Thoracic aorta (tissue), 2 donors: ENCODE measurements at places on chromosomes 3 and 15.

DNA sequence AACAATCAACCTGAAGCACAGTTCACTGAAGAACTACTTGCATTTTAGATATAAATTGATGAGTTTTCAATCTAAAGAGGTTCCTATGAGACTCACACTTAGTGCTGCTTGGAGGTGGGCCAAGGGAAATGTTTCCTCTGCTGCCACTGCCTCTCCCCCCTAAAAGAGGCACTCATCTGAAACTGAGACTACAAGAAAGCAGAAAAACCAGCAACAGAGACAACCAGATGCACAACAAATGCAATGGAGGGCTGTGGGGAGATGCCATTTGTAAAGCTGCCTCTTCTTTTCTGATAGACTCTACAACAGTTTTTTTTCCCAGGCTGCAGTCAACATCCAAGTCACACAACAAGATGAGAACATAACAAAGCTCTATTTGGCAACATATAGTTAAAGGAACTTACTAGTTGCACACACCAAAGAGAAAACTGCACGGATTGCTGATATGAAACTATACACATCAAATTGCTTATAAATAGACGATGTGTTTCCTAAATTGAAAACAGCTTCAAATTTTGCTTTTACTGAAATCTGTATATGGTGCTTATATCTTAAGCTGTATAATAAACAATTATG lies 11.0 kb downstream of the TSPAN3 start:
- no peak for DNase-seq

DNA sequence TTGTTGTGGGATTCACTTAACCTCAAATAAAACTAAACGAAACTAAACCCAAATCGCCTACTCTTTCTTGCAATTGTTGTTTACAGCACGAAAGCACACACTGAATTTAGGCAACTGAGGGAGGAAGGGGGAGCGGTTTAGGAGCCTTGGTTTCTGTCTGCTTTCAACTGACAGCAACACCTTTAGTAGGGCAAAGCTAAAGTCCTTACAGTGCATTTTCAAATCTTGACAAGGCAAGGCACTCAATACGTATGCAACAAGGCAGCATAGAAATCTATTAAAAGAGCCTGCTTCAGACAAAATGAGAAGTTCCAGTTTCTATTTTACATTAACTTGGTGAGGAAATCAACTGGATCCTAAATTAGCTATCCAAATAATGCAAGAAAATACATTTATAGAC lies 174.6 kb downstream of the CHST2 start:
- no peak for DNase-seq

- no peak for DNase-seq
Measured at GRCh38 chr15:63210151-63211091, 21.0 kb downstream of the RAB8B start.

GRCh38 chr3:73453666-73454065 lies 171.1 kb downstream of the PDZRN3 start:
- DNase-seq, result no peak

- DNase-seq, result no peak
Measured at GRCh38 chr3:127484601-127485388, 105.7 kb downstream of the TPRA1 start.

- DNase-seq, result no peak
Measured at GRCh38 chr3:12706504-12707253, 42.8 kb upstream of the RAF1 start.

GRCh38 chr3:158108445-158108985 lies 1.4 kb upstream of the RSRC1 start:
- DNase-seq, result no peak

DNA sequence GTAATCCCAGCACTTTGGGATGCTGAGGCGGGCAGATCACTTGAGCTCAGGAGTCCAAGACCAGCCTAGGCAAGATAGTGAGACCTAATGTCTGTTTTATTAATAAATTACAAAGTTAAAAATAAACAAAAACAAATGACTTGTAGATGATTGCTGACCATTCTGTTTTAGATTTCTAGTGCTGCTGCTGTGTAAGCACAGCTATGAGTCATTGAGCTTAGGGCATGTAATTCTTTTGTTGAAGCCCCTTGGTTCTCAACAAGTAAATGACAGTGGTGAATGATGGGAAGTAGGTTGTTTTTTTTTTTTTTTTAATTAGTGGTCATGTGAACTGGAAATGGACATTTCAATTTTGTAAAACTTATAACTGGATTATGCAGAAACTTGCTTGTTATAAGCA lies 63.3 kb downstream of the LEO1 start:
- DNase-seq, result no peak

- DNase-seq, result no peak
Measured at GRCh38 chr15:32903591-32904290, 185.9 kb downstream of the GREM1 start.

- DNase-seq, result no peak
Measured at GRCh38 chr3:47399531-47400270, 18.9 kb downstream of the PTPN23 start.
